ENCODE measurements at places on chromosomes 5 and 9.

DNA sequence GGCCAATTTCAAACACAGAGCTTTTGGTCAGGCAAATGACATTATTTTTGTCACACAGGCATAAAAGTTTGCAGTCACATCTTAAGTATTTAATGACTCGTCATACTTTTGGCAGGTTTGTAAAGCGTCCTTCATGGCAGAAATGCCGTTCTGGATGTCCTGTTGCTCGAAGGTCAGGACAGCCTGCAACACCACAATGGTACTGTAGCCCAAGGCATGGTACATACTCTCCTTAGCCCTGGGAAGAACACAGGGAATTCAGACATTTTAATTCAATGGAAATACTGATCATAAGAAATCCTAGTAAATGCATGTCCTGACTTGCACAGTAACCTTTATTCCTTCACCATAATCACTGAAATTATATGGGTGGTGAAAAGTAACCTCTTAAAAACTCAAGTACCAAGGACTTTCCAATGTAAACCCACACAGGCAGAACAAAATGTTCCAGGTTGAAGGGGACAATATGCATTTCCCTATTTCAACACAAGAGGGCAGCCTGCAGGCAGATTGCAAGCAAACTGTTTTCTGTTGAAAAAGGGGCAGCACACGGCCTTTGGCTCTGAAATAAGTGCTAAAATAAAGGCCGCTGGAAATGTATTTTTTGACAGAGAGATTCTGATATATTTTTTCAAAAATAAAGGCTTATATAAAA, 95.7 kb downstream of the TTC39B start:
- peak; percentile 74 for DNase-seq

DNA sequence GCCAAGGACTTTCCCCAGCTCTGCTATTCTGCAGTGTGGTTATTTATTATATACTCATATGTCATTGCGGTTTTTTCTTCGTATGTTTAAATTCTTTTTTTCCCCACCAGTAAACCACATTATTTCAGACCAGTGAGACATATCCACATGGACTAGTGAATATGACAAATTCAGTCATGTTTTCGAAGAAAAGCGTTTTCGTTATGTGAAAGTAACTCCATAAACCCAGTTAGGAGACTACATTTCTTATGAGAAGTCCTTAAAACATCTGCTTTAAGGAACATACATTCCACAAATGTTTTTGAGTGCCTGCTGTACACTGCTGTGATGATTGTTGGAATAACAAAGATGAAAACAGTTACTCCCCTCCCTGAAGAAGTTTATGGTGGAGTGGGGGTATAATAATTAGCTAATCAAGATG, 591.8 kb upstream of the CLINT1 start:
- no peak for DNase-seq

DNA sequence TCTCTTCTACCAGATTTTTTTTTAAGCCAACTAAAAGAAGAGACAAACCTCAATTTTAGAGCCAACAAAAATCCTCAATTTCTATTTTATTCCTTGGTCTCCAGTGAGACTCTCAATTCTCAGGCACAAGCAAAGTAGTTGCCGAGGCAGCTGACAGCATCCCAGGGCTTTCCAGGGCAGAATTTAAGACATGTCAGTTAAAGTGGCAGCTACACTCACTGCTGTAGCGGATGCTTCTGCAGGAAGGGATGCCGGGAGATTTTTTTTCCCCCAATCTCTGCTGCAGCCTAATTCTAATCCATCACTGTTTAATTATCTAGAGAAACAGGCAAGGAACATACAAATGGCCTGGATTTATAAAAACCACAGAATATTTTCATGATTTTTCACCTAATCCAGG, 57.0 kb downstream of the TTC39B start:
- DNase-seq = no peak

GRCh38 chr5:37850226-37850865, 10.5 kb upstream of the GDNF start:
- no peak for DNase-seq

- no peak for DNase-seq
Measured at GRCh38 chr9:125743682-125744428, 3.3 kb upstream of the PBX3 start.

- DNase-seq = no peak
Measured at GRCh38 chr9:24351258-24351657, 194.4 kb downstream of the IZUMO3 start.

- DNase-seq = peak; percentile 67
Measured at GRCh38 chr5:149358294-149358651, 427 bp downstream of the PCYOX1L start.

- no peak for DNase-seq
Measured at GRCh38 chr9:121573717-121574485, 74.3 kb upstream of the GGTA1 start.

GRCh38 chr9:77643871-77644270, 4.3 kb downstream of the GNA14 start:
- no peak for DNase-seq
